Kidney capillary endothelial cell (primary cell): ENCODE measurements at places on chromosomes 16 and 17.

DNA sequence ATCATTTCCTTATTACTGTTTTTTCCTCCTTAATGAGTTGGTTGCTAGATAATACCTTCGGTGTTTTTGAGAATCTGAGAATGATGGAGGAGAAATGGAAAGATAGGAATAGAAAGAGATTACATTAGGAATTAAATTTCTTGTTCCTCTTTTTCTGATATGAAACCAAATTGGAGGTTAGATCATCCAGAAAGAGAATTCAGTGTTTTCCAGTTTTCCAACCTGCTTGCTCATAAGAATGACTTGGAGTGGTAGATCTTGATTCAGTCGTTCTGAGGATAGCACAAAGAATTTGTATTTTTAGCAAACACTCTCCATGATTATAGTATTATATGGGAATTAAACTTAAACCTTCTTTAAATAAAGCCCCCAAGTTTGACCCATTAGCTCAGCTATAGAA, 35.9 kb downstream of the PITPNC1 start:
- DNase-seq, result no peak

DNA sequence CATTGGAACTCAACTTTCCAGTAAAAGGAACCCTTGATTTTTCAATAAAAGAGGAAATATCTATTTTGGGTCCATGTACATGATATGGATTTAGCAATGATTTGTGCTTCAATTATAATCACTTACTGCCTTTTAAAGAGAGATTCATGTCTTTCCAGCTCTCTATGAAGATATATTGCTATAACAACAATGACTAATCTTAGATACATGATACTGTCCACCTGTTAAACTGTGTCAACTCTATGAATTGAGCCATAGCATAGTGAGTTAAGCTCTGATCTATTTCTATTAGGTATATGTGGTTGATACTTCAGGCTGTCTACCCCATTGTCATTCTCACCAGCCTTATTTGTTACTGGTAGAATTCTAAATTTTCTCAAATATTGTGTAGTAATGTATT, 15.0 kb upstream of the MPHOSPH6 start:
- DNase-seq, result no peak

DNA sequence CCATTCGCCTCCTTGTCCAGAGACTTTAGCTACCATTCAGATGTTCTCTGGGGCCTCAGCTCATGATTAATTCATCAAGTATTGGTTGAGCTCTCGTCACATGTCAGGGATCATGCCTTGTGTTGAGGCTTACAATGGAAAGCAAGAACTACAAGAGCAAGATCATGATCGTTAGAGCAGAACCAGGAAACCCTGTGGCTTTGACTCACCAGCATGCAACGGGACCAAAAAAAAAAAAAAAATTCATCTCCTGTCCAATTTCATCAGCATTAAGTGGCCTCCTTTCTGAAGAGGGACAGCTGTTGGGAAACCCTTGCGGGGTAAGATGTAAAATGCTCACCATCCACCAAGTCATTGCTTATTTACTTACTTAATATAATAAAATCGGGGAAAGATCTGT, 12.1 kb upstream of the USP10 start:
- no peak for DNase-seq

GRCh38 chr17:75138519-75138918, 7.0 kb upstream of the NT5C start:
- no peak for DNase-seq

DNA sequence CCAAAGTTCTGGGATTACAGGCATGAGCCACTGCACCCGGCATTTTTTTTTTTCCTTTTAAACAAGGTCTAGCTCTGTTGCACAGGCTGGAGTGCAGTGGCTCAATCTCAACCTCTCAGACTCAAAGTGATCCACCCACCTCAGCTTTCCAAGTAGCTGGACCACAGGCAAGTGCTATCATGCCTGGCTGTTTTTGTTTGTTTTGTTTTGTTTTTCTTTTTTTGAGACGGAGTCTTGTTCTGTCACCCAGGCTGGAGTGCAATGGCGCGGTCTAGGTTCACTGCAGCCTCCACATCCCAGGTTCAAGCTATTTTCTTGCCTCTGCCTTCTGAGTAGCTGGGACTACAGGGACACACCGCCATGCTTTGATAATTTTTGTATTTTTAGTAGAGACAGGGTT, 19.1 kb upstream of the ZC3H7A start:
- DNase-seq, result no peak

DNA sequence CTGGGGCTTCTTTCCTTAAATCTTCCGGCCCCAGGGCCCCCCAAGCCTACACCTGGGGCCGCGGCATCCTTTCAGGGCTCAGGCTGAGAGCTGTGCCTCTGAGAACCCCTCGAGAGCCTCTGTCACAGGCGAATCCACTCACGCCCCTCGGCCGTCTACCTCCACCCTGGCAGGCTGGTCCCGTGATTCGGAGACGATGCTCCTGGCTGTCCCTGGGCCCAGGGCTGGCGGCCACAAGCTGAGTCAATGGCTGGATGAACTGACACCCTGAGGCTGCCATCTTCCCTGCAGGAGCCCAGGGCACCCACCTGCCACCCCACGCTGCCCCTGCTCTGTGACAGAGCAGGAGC, 4.4 kb downstream of the TEPSIN start:
- DNase-seq, result no peak

DNA sequence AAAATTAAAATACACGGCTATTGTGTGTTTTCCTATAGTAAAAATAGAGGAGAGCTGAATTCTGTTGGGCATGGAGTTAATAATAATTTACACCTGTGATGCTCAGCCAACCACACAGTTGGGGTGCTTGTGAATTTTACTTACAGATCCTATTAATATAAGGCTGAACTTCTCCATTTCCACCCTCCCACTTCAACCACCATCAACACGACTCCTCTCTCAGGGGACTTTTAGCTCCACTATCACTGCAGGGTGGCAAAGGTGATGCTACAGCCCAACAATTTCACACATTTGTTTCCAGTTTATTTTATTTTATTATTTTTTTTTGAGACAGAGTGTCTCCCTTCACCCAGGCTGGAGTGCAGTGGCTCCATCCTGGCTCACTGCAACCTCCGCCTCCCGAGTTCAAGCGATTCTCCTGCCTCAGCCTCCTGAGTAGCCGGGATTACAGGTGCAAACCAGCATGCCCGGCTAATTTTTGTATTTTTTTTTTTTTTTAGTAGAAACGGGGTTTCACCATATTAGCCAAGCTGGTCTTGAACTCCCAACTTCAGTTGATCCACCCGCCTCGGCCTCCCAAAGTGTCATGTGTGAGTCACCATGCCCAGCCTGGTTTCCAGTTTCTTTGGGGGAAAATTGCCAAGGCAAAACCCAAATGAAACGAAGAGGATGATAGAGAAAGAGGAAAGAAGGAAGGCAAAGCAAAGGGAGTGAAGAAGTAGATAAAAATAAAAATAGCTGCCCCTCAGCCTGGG, 57.9 kb downstream of the GNA13 start:
- DNase-seq, result no peak

GRCh38 chr16:5918567-5919130, 821.1 kb upstream of the EEF2KMT start:
- DNase-seq, result no peak

DNA sequence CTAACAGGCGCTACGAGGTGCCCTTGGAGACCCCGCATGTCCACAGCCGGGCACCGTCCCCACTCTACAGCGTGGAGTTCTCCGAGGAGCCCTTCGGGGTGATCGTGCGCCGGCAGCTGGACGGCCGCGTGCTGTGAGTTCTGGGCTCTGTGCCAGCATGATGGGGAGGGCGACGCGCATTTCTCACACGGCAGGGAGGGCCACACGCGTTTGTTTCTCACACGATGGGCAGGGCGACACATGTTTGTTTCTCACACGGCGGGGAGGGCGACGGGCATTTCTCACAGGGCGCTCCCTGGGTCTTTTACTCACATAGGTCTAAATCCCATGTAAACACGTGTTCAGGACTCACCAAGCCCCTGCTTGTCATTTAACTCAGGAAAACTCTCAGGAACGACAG, 4.4 kb downstream of the GAA start:
- DNase-seq, result no peak

DNA sequence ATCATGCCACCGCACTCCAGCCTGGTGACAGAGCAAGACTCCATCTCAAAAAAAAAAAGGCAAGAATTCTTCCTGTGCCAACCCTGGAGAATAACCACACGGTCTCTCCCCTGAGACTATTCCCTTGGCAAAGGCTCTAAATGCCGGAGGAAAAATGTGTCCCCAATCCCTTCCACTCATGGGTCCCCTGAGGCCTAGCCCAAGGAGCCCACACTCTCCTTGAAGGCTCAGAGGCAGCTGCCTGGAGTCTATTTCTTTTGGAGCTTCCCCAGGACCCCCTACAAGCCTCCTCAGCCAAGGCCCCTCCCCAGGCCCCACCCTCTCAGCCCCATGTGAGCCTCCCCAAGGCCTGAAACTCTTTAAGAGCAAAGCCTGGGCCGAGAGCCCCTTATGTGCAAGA, 16.6 kb downstream of the CEP131 start:
- no peak for DNase-seq

DNA sequence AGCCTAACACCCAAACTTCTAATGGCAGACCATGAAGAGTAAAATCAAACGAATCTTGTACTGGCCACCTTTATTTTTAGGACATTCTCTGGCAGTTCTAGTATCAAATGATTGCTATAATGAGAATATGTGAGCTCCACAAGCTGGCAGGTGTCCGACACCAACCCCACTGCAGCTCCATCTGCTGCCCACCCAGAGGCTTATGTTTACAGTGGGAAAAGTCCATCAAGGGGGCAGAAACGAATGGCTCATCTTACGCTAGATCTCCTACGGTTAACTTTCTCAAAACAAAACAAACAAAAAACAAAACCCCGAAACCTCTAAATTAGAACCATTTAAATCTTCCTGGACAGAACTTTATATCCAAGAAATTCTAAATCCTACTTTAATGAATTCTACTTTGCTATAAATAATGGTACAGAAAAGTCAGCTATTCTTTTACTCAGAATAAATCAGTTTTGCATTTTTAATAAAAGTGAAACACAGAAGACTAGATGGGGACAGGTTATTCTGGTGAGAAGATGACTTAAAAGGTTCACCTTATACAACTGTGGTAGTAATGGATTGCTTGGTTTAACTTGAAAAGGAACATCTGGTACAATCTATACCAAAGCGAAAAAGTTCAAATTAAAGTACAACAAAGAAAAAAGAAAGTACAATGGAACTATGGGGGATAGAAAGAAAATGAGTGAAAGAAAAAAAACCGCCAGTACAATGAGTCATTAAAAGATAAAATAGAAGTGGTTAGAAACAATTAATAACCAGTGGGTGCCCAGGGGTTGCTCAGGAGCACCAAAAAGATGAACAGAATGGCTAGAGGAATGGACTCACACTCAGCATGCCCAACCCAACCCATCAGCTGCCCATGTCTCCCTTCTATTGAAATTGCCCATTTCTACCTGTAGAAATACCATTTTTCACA, 40.2 kb downstream of the GRB2 start:
- DNase-seq, result no peak

- no peak for DNase-seq
Measured at GRCh38 chr16:75742424-75743047, 16.2 kb upstream of the CPHXL start.

DNA sequence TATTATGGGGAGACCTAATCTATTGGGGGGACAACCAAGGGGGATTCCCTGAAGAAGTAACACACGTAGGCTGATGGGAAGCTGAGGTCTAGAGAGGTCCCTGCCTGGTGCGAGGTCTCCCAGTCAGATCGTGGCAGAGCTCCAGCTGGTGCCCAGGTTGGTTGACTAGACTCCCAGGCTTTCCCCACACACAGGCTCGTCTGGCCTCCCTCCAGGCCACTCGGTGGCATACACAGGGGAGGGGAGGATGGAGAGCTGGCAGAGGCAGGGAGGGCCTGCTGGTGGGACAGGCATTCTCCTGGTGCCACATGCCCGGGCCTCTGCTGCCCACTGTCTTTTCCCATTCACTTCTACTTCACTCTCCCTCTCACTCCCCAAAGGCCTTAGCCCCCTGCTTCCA, 8.5 kb upstream of the SOCS3 start:
- no peak for DNase-seq

DNA sequence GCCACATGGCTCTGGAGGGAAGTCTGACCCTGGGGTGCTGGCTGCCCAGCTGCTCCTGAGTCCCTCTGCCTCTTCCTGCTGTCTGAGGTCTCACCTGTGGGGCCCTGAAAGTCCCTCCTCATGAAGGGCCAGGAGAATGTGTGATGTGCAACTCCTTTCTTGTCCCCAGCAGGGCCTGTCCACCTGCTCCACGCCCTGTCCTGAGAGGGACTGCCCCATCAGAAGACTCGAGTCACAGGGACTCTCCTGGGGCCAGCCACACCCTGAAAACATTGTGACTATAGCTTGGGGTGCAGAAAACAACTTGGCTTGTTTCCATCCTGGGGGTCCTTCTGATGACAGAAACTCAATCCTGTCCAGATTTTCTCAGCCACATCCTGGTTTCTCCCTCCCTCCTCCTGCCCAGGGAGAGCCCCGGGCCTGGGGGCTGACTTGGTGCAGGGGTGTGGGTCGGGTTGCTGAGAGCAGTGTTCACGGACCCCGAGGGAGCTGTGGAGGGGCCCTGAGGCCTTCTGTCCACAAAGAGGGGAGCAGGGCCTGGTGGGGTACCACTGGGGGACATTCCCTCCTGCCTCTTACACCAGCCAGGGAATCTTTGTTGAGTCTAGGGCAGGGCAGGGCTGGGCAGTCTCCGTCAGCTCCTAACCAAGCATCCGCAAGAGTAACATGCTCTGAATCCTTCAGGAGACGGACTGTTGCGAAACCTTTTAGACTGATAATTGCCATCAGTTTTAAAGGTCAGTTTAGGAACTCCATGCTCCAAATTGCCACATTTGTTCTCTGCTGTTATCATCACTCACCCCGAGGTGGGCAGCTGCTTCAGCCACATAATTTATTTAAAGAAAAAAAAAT, 45.9 kb downstream of the NT5M start:
- DNase-seq, result no peak

- no peak for DNase-seq
Measured at GRCh38 chr17:66783656-66784381, 51.1 kb upstream of the CACNG5 start.

- DNase-seq, result no peak
Measured at GRCh38 chr16:59758848-59759247, 1024.7 kb upstream of the GOT2 start.

GRCh38 chr16:87507351-87508069, 14.7 kb upstream of the ZCCHC14 start:
- no peak for DNase-seq
